Right kidney (tissue), 9 donors: ENCODE measurements at places on chromosomes 3 and 15.

GRCh38 chr15:101042320-101042719 lies 123.2 kb downstream of the LRRK1 start:
- no peak for DNase-seq

- DNase-seq = no peak
Observed at GRCh38 chr15:60804986-60805949, 326.3 kb upstream of the ICE2 start.

GRCh38 chr15:49247556-49248110 lies 77.6 kb downstream of the GALK2 start:
- DNase-seq = no peak

DNA sequence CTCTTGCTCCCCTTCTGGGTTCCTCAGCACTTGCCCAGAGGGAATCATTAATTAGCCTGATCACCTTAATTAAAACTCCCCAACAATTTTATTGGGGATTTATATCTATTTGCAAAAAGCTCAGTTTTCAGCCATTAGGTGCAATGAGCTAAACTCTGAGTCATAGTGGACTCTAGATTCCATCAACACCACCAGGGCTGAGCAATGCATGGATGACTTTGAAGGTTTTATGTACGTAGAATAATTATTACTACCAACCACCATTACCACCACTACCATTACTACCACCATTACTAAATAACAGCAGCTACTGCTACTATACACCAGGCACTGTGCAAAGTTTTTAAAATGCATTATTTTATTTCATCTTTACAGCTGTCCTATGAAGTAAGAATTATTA lies 81.2 kb downstream of the ZNF621 start:
- no peak for DNase-seq
